NAMALWA (cell line): ENCODE measurements at places on chromosomes 12 and 14.

DNA sequence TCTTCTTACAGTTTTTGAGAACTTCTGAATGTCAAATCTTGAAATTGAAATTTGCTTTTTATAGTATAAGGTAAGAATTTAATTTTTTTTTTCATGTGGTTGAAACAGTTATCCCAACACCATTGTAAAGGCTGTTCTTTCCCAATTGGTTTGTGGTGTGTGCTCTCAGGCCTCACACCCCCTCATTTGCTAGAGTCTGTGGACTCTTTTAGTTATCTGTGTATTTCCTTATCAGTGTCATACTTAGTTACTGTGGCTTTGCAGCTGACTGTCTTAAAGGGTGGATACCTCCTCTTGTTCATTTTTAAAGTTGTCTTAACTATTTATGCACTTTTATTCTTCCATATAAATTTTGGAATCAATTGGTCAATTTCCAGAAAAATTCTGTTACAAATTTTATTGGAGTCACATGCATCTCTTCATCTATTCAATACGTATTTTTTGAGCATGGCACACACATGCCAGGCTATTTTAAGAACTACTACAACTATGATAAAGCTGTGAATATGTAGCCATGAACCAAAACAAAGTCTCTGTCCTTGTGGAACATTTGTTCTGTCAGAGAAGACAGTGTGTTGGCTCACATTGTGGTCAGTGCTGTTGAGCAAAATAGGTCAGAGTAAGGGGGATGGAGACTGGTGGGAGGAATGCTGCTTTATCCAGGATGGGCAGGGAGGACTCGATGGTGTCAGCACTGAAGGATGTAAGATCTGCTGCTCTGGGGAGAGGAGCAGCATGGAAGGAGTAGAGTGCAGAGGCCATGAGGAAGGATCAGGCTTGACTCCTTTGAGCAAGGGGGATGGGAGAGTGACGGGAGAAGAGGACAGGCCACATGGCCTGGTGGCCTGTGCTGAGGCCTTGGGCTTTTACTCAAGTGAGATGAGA lies 24.1 kb downstream of the FGF23 start:
- no peak for DNase-seq

DNA sequence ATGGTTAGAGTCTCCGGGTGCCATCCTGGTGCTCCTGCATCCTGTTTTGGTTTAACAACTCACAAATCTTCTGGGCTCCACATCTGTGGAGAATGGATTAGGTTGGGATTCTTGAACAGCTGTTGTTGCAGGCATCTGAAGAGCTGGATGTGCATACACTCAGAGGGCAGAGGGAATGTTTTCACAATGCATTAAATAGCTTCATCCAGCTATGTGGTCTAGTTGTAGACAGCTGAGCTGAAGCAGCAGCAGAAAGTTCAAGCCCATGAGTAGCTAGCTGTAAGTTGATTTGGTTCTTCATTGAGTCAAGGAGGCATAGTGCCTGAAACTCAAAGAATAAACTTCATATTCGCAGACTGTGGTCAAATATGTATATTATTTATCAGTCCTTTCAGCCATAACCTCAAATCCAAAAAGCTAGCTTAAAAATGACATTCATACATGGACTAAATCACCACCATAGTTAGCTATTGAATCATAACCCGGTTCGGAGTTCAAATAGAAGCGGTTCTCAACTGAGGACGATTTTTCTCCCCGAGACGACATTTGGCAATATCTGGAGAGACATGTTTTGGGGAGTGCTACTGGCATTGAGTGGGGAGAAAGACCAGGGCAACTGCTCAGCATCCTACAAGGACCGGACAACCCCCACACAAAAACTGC lies 858 bp upstream of the ANKRD13A start:
- peak; percentile 30 for DNase-seq

DNA sequence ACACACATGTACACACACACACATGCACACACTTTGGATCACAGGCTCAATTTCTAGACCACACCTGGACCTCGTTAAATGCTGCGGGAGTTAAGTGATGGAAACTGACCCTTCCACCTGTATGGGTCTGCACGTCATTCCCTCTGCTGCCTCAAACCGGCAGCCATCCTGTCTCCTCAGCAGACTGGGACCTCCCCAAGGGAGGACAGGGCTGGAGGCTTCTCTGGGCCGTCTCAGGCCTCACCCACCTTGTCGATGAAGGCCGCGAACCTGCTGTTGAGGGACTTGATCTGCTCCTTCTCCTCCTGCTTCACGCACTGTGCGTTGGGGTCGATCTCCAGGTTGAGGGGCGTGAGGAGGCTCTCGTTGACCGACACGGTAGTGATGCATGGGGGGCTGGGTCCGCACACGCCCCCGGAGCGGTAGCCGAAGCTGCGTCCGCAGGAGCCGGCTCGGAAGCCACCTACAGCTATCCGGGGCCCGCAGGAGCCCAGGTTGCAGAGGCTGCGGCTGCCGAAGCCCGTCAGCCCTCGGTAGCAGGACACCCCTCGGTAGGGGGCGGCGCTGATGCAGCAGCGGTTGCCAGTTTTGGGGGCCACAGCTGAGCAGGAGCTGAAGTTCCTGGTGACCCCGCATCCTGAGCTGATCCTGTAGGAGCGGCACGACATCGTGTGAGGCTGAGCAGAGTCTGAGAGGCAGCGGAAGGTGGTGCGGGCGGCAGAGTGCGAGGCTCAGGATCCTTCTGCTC lies at the start of gene KRT85:
TSS of gene KRT85 (minus strand) at position 744 of the 748 bp plus-strand sequence. CDS start at position 668, 76 bp downstream.
- no peak for DNase-seq

DNA sequence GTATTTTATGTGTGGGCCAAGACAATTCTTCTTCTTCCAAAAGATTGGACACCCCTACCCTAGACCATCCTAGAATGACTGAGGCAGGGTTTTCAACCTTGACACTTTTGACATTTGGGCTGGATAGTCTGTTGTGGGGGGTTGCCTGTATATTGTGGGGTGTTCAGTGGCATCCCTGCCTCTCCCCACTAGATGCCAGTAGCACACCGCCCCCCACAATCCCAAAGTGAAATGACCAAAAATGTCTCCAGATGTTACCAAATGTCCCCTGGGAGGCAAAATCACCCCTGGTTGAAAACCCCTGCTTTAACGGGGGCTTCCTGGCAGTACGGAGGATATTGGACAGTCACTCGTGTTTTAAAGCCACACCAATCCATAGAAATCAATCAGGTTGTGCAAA lies 219.6 kb downstream of the PHETA1 start:
- DNase-seq: peak; percentile 4

- DNase-seq: no peak
These were observed 701.2 kb upstream of the TBX3 start for GRCh38 chr12:115385141-115385540.

GRCh38 chr12:127399451-127399850 lies 867.5 kb upstream of the TMEM132C start:
- DNase-seq: no peak

DNA sequence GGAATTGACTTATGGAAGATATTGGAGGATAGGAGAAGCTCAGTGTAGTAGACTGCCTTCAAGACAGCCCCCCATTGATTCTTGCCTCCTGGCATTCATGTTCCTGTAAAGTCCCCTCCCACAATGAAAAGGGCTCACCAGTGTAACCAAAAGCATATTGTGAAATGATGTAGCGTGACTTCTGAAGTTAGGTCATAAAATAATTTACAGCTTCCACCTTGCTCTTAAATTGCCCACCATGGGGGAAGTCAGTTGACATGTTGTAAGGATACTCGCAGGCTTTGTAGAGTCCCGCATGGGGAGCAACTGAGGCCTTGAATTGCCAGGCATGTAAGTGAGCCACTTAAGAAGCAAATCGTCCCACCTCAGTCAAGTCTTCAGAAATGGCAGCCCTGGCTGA lies 25.1 kb downstream of the GTSF1 start:
- DNase-seq: no peak

- DNase-seq: no peak
These were observed 24.8 kb upstream of the MTHFD1 start for GRCh38 chr14:64363265-64363846.

- no peak for DNase-seq
These were observed 418.5 kb upstream of the TBX3 start for GRCh38 chr12:115102450-115102849.

GRCh38 chr12:3243376-3244084 lies 166.4 kb downstream of the TSPAN9 start:
- no peak for DNase-seq

- no peak for DNase-seq
These were observed 25.4 kb downstream of the DNAH10 start for GRCh38 chr12:123787466-123787865.

GRCh38 chr14:90204516-90204915 lies 51.8 kb upstream of the PSMC1 start:
- no peak for DNase-seq

DNA sequence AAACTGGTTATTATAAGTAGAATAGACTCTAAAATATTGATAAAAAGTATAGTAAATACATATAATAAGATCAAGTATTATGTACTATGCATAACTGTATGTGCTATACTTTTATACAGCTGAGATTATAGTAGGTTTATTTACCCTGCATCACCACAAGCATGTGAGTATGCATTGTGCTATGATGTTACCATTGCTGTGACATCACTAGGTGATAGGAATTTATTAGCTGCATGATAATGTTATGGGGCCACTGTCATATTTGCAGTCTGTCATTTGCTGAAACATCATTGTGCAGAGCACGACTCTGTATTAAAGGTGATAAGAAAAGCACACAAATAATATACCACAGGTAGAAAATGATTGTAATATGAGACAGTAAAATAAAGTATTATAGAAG lies 385.6 kb downstream of the ZFP36L1 start:
- DNase-seq: no peak
